Calu3 (cell line): ENCODE measurements at places on chromosomes 13 and 19.

DNA sequence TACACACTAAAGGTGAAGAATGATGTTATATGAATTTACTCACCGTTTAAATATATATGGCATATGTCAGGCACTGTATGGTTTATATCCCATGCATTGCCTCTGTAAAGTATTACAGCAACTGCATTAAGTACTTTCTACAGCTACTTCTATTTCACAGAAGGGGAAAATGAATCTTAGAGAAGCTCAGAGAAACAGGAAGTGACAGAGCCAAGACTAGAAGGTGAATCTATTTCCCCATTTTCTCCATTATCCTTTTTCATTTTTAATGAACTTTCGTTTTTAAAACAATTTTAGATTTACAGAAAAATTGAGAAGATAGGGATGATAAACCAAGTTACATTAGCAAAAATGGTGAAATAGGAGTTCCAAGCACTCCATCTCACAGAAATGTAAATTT lies 863.3 kb downstream of the UQCRFS1 start:
- DNase-seq, result no peak

DNA sequence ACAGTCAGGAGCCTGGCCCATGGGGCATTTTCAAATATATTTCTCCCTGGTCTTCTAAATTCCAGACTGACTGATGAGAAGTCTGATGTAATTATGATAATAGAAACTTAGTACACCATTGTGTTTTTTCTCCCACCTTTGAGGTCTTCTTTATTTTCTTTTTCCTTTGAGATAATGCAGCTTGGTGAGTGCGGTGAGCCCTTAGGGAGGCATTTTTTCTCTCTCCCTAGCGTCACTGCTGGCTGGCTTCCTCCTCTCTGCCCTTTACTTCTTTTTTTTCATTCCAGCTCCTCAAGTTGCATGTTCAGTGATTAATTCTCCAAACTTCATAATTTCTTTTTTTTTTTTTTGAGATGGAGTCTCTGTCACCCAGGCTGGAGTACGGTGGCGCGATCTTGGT lies 12.8 kb upstream of the CDC42EP5 start:
- DNase-seq, result no peak

- no peak for DNase-seq
Measured at GRCh38 chr13:41916173-41916954, 44.5 kb downstream of the VWA8 start.

DNA sequence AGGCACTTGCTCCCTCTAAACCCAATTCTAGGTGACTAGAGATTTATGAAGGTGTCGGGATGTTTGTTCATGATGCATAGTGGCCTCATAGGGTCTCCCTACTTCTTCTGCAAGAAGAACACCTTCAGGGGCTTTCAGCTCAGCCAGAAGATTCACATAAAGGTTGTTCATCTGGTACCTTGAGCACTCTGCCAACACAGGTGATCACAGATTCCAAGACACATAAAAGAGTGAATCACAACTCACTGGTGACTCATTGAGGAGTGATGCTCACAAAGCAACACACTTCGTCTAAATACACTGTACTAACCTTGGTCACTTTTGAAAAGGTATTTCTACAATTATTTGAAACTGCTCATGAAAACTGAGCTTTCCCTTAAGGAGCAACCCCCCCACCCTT lies 6.8 kb upstream of the ZNF324 start:
- DNase-seq, result no peak
